T-helper 17 cell (primary cell): ENCODE measurements at places on chromosomes 2 and 18.

DNA sequence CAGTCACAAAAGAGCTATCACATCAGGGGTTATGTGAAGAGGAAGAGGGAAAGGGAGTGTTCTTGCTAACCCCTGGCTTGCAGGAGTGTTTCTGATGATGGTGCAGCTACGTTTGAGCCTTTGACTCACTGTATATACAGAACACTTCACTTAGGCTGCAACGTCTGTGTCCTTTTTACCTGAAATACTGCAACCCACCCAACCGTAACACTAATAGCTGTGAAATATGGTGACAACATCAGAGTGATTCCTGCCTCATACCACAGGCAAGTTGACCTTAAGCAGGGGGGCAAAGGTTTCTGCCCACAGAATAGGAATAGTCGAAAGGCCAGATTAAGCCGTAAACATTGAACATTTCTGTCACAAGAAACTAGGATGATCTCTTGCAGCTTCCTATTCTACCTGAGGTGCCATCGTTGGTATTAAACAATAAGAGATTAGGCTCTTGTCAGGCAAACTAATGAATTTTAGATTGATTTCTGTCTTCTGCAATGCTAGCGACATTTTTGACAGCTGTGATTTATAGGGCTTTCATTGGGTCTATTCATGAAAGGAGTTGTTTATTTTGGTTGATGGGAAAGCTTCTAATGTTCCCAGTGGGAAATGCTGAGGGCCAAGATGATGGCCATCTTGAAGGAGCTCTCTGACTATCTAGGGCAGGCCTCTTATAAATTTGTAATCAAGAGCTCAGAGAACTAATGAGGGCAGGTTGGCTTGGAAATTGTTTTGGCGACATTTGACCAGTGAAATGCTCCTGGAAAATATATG, 316.8 kb downstream of the PIK3C3 start:
- no peak for DNase-seq

DNA sequence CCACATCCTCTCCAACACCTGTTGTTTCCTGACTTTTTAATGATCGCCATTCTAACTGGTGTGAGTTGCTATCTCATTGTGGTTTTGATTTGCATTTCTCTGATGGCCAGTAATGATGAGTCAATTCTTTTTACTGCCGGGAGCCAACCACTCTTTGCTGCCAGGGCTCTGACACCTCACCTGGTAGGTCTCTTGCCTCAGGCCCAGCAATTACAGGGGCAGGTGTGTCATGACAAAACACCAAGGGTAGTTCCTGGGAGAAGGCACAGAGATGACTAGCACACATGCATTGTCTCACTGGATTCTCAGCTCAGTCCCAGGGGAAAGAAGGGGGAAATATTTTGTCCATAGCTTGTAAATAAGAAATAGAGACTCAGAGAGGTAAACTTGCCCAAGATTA, 122.3 kb downstream of the CHST9 start:
- no peak for DNase-seq

DNA sequence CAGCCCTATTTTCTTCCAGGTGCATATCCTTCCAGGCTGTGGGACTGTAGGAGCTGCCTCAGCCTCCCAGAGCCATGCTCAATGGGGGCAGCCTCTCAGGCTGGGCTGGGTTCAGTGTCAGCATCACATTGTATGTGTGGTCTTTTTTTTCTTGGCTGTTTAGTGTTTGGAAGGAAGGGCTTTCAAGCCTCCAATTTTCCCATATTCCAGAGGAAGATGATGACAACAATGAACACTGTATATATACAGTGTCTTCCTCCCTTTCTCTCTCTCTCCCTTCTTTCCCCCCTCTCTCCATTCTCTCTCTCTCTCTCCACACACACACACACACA, 326.4 kb downstream of the DYSF start:
- no peak for DNase-seq

GRCh38 chr2:42819160-42819559, 26.8 kb upstream of the HAAO start:
- no peak for DNase-seq

- DNase-seq: no peak
Observed at GRCh38 chr2:183866666-183867065, 731.7 kb upstream of the ZNF804A start.

DNA sequence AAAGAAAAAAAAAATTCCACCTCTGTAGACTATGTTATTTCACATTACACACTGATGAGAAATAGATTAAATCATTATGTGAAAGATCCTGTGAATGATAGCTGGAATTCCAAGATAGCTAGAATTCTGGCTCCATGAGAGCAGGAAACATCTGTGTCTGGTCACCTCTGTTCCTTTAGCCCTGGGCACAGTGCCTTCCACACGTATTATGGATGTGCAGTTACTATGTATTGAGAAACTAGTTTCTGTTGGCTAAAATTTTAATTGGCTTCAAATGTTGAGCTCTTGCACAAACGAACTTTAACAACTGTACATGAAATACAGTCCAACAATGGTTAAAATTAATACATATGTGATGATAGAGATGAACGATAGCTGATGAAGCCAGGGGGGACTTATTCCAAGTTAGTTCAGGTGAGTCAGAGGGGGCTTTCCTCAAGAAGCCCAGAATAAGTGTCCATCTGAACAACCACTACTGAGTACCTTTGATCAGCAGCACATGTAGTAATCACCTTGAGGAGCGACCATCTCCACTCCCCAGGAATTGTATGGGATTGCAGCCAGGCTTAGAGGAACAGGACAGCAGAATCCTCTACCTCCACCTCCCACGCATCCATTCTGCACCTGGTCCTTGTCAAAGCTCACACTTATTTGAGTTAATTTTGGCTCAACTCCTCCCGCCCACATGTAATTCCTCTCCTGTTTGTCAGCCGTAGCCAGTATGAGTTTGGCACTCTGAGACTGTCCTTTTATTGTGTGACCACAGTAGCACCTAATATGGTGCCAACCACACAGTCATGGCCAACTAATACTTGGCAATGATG, 68.6 kb downstream of the NABP1 start:
- no peak for DNase-seq

GRCh38 chr2:68825866-68826265, 45.3 kb downstream of the BMP10 start:
- no peak for DNase-seq

DNA sequence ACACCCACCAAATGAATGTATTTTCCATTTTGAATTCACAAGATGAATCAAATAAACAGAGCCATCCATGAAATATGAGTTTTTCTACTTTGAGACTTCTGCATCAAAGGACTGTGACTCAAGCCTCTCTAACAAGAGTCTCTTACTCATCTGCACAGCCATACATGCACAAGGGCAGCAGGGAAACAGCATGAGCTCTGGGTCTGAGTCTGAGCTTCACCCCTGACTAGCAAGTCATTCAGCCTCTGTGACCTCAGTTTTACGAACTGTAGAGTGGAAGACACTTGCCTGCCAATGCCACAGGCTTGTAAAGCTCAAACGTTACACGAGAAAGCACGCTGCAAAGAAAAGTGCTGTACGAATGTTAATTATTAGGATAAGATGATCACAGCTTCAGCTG, 42.9 kb downstream of the MREG start:
- DNase-seq: no peak

GRCh38 chr2:181876614-181877063, 14.9 kb upstream of the ITPRID2 start:
- DNase-seq: no peak

DNA sequence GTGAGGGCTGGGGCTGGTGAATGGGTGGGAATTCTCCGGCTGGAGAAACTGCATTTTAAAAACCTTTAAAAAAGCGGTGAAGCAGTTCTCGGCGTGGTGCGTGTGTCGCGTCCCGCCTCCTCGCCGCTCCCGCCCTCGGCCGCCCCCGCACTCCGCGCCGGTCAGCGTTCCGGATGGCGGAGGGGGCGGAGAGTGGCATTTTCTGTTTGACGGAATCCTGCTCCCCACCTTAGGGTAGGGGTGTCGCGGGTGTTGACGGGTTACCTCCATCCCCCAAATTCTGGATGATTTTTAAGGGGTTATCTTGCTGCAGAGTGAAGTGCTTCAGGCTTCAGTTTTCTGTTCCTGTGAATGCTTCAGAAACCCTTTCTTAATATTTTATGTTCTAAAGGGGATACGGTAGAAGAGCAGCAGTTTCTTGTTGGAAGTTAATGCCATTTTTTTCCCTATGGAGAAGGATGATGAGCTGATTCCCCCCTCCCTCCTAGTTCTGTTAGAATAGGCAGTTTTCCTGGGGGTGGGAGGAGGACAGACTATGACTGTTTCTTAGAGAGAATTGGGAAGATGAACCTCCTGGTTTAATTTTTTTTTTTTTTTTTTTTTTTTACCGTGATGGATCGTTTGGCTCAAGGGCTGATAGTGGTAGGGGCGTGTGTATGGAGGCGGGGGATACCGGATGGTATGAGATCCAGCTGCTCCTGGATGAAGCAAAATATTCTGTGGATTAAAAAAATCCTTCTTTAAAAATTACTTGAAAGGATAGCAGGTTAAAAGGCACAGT, 756 bp downstream of the ABI2 start:
- DNase-seq: no peak

- no peak for DNase-seq
Observed at GRCh38 chr2:234286118-234286598, 210.7 kb downstream of the ARL4C start.

- DNase-seq: no peak
Observed at GRCh38 chr18:7901657-7902056, 334.5 kb downstream of the PTPRM start.

GRCh38 chr18:48138210-48138609, 207.8 kb upstream of the SMAD2 start:
- DNase-seq: no peak

DNA sequence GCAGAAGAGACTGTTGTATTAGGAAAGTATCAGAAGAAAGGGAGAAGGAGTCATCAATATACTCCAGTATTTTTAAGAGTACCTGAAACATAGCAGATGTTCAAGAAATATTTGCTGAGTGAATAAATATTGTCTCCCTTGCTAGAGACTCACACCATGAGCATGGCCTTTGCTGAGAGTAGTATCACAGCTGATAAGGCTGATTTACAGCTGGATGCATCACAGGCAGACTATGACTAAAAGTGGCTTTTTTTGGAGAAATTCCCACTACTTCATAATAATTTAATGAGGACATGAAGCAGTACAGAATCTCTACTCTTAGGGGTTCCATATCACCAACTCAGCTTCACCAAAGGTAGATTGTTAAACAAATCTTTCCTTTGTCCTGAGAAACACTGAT, 373.3 kb downstream of the RBM43 start:
- DNase-seq: no peak

- DNase-seq: no peak
Observed at GRCh38 chr2:19051203-19051831, 307.1 kb downstream of the OSR1 start.

DNA sequence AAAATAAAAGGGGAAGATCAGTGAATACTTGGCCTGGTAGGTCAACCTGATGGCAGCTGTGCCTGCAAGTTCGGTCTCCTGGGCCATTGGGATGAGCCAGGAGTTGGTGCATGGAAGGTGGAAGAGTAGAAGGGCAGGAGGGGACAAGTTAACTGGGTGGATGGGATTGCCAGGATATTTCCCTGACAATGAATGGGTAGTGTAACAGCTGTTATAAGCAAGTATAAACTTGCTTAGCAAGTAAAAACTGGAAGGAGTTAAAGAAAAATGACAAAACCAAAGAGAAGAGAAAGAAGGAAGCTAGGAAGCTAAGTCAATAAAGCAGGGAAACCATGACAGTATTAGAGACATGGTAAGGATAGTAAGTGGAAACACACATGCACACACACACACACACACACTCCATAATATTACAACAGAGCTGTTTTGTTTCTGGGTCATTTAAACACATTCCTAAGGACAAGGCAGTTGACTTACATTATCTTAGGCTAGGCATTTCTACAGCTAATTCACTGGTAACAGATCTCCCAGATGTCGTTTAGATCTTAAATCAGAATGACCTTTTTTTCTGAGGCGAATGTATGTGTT, 29.7 kb downstream of the MEP1B start:
- no peak for DNase-seq

DNA sequence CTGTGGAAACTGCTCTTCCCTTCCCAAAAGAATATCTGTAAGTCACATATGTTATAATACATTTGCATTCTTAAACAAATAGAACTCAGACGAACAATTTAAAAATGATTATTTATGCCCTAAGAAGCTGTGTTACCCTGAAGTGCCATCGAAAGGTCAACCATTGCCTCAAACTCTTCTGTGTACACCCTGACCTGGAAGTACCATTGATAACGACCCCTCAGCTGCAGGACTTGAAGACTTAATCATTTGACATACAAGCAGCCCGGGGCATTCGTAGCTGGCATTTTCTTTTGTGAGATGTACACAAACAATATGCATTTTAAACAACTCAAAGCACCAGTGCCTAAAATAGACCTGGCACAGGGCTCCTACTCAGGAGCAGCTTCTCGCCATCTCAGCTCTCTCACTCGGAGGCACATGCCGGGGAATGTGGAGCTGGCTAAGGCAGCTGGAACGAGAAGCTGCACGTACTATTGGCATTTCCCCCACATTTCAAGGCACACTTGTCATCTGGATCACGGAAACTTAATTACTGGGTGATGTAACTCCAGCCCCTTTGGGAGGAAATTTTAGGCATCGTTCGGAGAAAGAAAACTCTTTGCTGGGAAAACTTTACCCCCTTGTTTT, 170.0 kb upstream of the GALNT5 start:
- DNase-seq: no peak

DNA sequence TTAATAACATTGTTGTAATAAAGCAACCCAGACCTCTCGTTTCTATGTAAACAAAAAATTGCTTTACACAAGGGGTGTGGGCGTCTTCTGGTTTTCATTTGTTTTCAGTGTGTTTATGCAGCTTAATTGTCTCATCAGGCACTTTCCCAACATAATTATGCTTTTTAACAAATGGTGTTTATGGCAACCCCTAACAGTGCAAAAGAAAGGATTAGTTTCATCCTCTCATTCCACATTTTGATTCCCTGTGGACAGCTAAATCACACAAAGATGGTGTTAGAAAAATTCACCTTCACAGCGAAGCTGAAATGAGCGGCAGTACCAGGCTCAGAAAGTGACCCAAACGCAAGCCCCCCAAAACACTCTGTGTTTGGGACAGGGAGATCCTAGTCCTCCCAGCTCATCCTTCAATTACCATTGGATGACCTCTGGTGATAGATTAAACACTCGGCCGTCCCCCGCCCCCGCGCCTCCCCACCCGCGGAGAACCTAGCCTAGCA, 724 bp downstream of the FTCDNL1 start:
- DNase-seq: no peak

- DNase-seq: no peak
Observed at GRCh38 chr2:163703386-163703785, 32.4 kb downstream of the FIGN start.

GRCh38 chr2:25470806-25471205, 129.1 kb upstream of the DNMT3A start:
- no peak for DNase-seq

- no peak for DNase-seq
Observed at GRCh38 chr2:88400037-88400767, 52.3 kb downstream of the FOXI3 start.

- no peak for DNase-seq
Observed at GRCh38 chr2:28271231-28271918, 121.3 kb upstream of the FOSL2 start.

GRCh38 chr2:239589270-239589825, 188.5 kb upstream of the HDAC4 start:
- DNase-seq: no peak
